ENCODE measurements at places on chromosomes 2 and 18.

DNA sequence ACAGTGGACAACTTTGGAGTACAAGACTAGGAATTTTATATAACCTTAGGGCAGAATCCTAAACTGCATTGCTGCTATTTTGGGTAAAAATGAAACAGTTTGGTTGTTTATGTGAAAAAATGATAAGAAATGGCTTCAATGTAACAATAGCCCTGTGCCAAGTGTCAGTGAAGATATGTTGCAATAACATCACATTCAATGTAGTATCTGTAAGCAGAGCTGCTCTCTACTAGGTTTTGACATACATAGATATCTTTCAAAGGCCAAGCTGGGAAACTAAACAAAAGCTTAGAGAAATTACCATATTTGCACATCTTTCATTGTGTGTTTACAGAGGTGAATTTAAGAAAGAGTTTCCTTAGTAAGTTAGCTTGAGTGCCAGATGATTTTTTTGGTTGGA is 135.0 kb upstream of the DOK6 start:
- no peak for DNase-seq

- DNase-seq: no peak
Observed at GRCh38 chr18:36513556-36513955, 216.0 kb downstream of the FHOD3 start.

DNA sequence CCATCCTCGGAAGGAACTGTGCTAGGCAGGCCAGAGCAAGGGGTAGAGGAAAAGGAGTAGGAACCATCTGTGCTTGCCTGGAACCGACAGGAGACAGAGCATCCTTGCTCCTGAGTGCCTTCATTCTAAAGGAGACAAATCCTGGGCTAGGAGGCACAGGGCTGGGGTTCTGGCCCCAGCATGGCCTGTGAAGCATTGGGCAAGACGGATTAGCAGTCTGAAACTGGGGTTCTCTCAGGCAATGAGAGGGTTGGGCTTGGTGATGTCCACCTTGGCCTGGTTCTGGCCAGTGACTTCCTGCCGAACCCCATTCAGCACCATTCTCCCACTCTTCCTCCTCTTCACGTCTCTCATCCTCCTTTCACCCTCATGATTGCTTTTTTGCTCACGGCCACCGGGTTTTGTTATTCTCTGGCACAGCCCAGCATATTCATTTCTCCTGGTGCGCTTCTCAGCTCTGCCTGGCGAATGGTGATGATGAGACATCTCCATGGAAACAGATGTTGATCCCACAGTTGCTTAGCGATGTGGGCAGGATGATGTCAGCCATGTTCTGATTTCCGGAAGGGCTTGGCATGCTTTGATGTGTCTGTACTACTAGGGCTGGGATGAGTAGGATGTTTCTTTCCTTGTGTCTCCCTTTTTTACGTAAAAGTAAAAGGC is 127.7 kb downstream of the CAPN13 start:
- no peak for DNase-seq

DNA sequence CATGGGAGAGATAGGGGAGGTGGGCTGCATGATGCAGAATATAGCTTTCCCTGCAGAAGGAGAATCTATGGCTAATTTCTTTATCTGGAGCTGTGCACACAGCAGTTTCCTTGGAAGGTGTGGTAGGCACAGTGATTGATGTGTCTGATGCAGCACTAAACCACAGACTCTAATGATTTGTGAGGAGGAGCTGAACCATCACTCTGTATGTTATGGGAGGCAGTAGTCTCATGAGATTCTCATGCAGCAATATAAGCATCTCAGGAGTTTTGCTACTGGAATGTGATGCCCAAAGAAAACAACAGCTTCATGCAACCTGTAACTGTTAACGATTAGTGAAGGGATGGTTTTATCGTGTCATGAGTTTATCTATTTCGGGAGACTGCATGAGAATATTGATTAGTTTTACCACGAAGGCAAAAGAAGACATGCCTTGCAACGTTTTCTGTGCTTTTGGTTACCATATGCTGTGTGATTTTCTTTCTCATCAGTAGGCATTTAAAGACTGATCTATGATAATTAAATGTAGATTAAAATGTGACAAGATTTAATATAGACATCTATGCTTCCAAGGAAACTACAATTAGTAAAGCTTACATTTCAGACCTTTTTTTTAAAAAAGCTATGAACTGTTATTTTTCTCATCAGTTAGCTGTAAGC is 286.8 kb downstream of the ARL6IP6 start:
- no peak for DNase-seq

DNA sequence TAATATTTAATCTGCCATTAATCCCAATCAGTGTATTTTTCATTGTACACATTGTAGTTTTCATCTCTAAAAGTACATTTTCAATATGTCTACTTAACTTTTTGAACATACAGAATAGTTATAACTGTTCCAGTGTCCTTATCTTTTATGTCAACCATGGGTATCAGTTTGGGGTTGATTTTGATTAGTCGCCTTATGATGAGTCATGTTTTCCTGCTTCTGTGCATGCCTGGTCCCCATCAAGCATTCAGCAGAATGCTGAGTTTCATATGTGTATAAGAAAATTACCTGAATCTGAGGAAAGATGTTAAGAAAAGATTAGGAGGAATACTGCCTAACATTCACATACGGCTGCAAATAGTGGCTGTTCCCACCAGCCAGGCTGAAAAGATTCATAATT is 17.7 kb downstream of the SPDYA start:
- no peak for DNase-seq

DNA sequence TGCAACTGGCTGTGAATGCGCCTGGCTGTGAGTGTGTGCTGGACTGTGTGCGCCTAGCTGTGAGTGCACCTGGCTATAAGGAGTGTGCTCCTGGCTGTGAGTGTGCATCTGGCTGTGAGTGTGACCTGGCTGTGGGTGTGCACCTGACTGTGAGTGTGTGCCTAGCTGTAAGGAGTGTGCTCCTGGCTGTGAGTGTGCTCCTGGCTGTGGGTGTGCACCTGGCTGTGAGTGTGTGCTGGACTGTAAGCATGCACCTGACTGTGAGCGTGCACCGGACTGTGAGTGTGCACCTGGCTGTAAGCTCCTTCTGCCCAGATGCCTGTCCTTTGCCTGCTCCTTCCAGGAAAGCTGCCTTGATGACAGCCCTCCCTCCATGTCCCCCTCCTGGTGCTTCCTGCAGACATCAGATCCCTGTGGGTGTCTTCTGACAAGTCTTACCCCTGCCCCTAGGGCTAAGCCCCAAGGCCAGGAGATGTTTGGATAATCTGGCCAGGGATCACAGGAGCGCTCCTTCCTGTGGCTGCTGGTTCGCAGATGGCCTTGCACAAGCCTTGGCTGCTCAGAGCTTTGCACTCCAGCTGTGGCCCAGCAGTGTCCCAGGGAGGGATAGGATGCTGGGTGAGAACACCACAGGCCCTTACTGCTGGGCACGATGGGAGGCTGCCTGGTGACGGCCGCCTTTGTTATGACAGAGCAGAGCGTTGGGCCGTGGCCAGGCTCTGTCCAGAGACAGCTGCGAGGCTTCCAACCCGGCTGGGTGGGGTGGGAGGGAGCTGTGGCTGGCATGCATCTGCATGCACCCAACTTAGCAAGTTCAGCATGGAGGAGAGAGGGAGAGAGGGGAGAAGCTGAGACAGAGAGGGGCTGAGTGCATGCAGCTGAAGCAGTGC is 89.9 kb downstream of the GLI2 start:
- DNase-seq: no peak

GRCh38 chr2:180979749-180980105 is 678 bp upstream of the UBE2E3 start:
- no peak for DNase-seq

DNA sequence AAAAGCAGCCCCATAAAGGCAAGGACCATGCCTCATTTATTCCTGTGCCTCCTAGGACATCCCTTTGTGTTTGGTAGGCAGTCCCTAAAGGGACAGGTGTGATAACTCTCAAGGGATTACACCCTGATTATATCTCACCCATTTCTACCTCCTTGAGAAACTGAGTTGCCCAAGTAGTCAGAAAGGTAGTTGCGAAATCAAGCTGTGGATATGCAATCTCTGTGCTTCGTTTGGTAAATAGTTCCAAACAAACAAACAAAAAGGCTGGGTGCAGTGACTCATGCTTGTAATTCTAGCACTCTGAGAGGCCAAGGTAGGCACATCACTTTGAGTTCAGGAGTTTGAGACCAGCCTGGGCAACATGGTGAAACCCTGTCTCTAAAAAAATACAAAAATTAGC is 100.2 kb upstream of the ARL5A start:
- no peak for DNase-seq

DNA sequence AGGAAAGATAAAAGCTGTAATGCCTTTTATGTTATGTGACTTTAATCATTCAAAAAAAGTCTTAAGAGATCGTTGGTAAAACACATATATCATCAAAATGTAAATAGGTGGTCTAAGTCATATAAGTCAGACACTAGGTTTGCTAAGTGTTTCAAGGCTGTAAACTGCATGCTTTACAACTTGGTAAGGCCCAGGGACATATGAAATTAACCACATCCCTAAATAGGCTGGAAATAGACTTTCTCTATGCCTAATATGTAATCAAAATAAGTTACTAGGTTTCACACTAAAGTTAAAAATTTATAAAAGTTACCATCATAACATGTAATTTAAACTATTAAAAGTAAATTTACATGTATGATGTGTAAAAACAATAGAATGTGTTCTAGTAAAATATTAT is 946.3 kb upstream of the LRATD1 start:
- no peak for DNase-seq
